AG08396 (cell line): ENCODE measurements at places on chromosomes 11 and 22.

- no peak for DNase-seq
Observed at GRCh38 chr11:71322192-71322735, 69.9 kb upstream of the SHANK2 start.

DNA sequence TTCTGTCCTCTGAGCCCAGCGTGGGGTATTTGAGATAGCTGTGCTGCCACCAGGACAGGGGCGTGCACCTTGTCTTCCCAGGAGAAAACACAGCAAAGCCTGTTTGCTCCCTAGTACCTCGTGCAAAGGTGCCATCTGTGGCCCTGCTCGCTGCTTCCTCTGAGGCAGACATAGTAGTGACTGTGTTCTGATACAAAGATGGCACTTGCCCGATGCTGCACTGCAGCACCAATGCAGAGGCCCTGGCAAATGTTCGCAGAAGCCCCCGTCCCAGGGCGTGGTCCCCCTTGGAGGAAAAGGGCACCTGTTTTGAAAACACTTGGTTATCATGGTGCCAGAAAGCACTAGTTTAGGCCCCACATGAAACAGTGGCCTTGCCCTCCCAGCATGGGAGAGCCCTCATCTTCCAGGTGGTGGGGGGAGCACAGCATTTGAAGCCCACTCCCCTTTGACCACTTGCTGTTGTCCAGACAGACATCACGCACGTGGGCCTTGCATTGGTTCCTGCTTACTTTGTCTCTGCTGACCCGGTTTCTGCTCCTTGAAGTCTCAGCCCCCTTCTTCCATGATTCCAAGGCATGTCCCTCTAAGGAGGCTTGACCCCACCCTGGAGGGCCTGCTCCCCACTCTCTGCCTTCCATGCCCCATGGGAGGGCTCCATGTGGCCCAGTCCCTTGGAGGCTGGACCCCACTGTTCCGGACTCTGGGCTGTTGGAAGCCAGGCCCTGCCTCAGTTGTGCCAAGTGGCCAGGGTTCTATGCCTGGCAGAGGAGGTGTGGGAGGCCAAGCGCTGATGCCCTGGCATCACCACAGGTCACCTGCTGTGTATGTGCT is 109.4 kb downstream of the KCNQ1OT1 start:
- DNase-seq, result peak; percentile 6

- no peak for DNase-seq
Observed at GRCh38 chr11:44205836-44206235, 104.1 kb downstream of the ALX4 start.

DNA sequence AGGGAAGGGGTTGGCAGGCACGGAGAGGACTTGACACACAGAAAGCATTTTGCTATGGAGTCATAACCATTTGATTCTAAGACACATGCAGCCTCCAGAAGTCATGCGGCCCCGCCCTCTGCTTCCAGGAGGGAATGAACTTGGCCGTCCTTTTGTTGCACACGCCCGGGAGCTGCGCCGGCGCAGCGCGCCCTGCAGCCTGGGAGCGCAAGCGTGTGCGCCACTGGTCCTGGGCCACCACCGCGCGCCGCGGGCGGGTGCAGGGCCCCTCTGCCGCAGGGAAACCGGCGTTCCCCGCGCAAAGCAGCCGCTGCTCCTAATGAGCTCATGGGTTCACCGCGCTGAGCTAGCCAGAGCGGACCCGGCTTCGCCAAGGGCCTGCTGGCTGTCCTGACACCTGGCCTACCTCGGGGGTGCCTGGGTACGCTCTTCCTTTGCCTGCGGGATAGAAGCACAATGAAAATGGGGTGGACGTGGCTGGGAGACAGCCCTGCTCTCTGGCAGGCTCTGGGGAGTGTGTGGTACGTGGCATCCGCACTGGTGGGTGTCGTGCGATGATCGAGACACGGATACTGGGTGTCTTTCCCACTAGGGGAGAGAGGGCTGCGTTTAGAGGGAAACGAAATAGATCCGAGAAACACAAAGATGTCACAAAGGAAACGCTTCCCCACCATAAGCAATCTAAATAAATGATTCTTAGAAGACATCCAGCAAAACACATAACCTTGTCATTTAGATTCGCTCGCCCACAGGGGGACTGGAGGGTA is 669 bp downstream of the MICAL3 start:
- DNase-seq, result peak; percentile 92

DNA sequence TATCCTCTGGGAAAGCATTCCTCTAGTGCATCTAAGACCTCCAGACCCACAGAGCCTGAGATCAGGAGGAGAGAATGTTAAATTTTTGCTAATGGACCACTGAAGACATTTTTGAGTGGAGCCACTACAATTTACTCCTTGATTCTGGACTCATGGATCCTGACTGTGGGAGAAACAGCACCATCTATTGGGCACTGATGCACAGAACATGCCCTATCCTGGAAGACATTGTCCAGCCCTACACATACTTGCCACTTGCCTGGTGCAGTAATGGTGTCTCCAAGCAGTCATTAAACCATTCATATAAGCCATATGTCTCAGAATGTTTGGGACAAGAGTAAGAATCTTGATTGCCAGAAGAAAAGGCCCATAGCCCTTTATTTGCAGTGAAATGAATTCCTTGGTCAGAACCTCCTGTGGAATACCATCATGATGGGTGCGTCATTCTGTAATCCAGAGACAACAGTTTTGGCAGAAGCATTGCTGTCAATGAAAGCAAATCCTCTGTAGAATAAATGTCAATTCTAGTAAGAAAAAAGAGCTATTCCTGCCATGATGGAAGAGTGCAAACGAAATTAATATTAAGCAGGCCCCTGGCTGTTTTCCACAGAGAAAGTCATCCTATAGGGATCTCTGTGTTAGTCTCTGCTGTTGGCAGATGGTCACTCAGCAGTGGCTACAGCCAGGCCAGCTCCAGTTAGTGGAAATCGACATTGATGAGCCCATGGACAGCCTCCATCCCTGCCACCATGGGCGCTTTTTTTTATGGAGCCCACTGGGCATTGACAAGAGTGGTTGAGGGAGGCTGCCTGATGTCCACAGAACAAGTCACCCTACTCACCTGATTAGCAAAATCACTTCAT is 43.5 kb downstream of the GGTLC2 start:
- peak; percentile 39 for DNase-seq

DNA sequence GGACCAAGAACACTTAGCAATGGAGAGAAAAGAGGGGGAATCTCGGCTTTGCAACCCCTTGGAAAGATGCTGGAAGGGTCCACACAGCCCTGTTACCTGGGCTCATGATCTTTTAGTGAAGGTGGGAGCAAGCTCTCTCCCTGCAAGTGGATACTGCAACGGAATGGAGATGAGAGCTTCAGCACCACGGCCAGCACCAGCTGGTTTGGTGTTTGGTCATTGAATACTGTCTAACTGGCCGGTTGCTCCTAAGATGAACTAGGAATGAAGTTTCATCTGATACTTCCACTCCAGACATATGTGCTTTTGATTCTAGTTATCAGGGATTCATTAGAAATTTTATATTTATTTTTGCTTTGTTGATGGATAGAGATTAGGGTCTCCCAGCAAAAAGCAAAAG is 16.3 kb downstream of the HTR3A start:
- DNase-seq, result peak; percentile 32
